Central memory CD8-positive, alpha-beta T cell (primary cell): ENCODE measurements at places on chromosomes 3 and 15.

GRCh38 chr3:118298133-118298532 is 736.5 kb downstream of the IGSF11 start:
- no peak for DNase-seq

DNA sequence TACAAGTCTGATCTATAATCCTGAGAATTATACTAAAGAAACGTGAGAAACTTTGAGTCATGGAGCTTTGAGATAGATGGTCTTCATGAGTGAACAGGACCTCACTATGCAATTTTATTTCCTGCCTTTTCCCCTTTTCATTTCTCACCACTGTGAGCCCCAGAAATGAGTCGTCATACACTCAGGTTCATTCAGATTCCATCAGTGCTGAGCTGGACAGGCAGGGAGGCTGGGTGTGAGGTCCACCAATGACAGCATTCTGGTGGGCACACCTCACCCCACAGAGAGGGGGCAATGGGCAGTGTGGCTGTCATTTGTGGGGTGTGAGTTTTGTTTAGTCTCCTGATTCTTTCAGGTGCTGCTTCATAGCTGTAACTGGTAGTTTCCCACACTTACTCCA is 16.9 kb downstream of the TIGIT start:
- no peak for DNase-seq

GRCh38 chr3:42229942-42230688 is 35.9 kb downstream of the CCK start:
- no peak for DNase-seq

DNA sequence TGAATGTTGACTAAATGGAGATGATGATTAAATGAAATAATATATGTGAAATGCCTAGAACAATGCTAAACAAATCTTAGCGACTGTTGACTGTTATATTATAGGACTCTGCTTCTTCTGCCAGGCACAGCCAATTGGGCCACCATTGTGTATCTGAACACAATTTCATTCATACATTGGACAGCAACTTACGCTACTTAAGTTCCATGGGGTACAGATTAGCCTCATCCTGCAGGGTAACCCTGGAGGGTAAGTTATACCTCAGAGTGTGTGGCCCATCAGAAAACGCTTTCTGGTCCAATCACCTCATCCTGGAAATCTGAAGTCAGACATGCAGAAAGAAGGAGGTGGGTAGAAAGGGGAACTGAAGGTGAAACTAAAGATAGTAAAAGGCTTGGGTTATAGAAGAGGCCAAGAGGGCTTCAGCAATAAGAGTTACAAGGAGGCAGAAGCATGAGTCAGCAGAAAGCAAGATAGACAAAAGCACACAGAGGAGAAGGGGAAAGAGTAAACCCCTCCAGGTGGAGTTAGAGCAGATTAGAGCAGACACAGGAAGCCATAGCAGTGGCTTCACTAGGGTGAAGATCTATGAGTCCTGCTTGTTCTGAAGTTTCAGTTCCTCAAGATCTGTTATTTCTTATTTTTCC is 119.3 kb upstream of the SLC24A5 start:
- DNase-seq: no peak

GRCh38 chr3:49519916-49520385 is 34.3 kb upstream of the BSN start:
- no peak for DNase-seq

GRCh38 chr3:149489060-149489690 is 14.7 kb downstream of the TM4SF4 start:
- DNase-seq: no peak

DNA sequence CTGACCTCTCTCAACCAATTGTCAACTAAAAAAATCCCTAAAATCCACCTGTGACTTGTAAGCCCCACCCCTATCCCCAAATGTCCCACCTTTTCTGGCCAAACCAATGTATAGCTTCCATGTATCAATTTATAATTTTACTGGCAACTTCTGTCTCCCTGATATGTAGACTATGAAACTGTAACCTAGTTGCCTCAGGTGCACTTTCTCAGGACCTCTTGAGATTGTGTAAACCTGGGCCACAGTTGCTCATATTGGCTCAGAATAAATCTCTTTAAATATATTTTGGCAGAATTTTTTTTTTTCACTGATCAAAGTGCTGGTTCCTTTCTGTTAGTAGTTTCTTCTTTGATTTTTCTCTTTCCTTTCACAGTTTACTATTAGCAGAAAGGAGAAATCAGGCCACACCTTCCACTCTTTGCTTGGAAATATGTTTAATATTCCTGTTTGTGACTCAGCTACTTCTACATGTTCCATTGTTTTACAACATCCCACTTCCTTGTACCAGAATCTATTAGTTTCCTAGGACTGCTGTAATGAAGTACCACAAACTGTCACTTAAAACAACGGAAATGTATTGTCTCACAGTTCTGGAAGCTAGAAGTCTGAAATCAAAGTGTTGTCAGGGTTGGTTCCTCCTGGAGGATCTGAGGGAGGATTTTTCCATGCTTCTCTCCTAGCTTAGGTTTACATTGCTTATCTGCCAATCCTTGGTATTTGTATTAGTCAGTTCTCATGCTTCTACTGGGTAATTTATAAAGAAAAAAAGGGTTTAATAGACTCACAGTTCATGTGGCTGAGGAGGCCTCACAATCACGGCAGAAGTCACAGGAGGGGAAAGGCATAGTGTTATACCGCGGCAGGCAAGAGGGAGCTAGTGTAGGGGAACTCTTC is 801.2 kb upstream of the ARPP21 start:
- DNase-seq: no peak

DNA sequence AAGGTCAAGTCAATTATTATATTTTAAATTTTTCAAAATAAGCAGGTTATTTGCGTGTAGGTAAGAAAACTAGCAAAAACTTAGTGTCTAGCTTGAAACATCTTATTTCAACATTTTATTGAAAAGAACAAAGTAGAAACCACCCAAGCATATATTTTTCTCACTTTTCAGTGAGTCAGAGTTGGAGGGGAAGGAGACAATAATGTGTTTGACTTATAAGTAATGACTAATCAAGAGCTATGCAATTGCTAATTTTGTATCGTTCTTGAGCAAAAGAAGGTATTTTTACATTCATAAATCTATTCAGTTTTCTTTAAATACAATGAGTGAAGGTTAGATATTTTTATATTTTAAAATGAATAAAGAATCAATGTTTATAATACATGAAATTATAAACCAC is 54.4 kb upstream of the P2RY1 start:
- no peak for DNase-seq

GRCh38 chr3:127222664-127223063 is 29.7 kb downstream of the PRR23E start:
- no peak for DNase-seq

DNA sequence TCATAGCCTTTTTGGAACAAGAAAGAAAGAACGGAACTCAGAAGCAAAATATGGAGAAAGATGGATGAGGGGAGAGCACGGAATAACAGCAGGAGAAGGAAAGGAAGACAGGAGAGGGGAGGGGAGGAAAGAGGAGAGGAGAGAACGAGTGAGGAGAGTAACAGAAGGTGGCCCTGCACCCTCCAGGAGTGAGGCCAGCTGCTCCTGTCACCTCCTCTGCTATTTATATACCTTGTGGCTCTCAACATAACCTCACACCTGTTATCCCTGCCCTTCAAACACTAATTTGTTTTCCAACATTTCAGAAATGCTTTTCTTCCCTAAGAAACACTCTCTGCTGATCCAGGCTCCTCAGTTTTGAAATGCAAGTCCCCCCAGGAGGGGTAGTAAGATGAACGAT is 53.4 kb upstream of the ATP2B2 start:
- DNase-seq: no peak

- no peak for DNase-seq
Observed at GRCh38 chr15:72481015-72481659, 7.0 kb downstream of the ARIH1 start.
